ENCODE measurements at places on chromosomes 6 and 20.

- DNase-seq, result no peak
These were observed 142.7 kb upstream of the SULF2 start for GRCh38 chr20:47927944-47928343.

- DNase-seq, result no peak
These were observed 171.7 kb downstream of the PREX1 start for GRCh38 chr20:48656137-48656536.

- DNase-seq, result no peak
These were observed 29.9 kb downstream of the MAN1A1 start for GRCh38 chr6:119319694-119320093.

GRCh38 chr20:38658879-38659596, 57.4 kb downstream of the ARHGAP40 start:
- no peak for DNase-seq

DNA sequence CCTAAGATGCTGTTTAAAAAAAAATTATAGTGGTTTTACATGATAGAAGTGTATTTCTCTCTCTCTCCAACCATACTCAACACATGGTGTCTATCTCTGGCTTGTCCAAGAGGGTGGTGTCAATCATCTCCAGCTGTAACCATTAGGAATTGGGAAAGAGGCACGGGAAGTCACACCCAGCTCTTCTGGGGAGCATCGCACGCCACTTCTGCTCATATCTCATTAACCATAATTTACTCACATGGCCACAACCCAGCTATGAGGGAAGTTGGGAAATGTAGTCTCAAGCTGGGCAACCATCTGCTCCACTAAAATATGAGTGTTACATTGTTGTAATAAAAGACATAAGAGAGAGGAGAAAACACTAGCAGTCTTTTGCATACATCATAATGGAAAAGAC, 30.4 kb upstream of the TSHZ2 start:
- DNase-seq, result no peak

- DNase-seq, result no peak
These were observed 61.7 kb upstream of the XRN2 start for GRCh38 chr20:21241406-21241805.

- no peak for DNase-seq
These were observed 646 bp downstream of the RPS6KA2 start for GRCh38 chr6:166626177-166627032.

- DNase-seq, result no peak
These were observed 95.3 kb downstream of the NFATC2 start for GRCh38 chr20:51447097-51447764.

GRCh38 chr20:53662595-53662994, 69.0 kb upstream of the ZNF217 start:
- DNase-seq, result no peak

GRCh38 chr6:112362812-112363570, 15.9 kb downstream of the RFPL4B start:
- no peak for DNase-seq

GRCh38 chr6:160398674-160399271, 50.6 kb downstream of the SLC22A3 start:
- peak; percentile 8 for DNase-seq

DNA sequence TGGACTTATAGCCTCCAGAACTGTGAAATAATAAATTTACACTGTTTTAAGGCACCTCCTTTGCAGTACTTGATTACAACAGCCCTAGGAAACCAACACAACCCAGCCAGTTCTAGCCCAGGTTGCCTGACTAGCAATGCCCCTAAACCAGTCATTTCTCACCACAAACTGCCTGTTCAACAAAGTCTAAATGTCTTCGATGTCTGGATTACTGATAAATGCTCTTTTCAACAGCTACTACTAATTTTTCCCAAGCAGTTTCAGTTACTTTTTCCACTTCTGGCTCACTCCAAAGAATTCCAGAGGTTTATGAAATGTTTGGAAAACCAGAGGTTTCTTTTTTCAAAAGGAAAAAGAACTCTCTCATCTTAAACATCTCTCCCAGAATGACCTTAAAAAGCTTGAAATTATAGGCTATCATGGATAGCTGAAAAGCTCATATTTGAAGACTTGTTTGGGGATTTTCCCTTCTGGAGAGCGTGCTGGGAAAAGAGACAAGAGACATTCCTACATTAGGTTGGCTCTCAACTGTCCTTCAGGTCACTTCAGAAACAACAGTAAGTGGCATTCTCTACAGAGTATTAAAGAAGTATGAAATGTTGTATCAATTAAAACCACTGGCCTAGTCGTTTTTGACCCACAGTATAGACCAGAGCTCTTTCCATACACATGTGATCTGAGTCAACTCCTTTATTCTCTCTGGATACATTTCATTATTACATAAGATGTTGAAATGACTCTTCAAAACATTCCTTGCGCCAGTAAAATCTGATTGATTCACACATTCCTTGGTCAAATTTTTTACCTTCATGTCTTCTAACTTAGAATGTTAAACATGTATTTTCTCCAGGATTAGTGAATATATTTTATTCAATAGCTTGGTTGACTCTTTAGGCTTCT, 265.9 kb downstream of the COL12A1 start:
- no peak for DNase-seq

DNA sequence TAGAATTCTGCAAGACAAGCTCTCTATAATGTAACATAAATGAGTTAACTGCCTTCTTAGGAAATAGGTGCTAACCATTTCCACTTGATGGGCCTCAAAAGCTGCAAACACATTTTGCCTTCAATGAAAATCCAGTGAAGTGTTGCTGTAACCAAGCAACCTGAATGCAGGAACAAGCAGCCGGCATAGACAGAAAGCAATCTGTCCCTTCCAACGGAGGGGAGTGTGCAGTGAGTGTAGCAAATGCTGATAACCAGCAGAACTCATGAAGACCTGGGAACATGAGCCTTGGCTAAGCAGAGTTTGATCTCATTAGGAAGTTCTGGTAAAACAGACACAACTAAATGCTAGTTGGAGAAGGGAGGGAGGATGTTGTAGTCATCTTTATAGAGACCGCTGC, 697.8 kb downstream of the KIF16B start:
- DNase-seq, result no peak

- DNase-seq, result no peak
These were observed 107.7 kb upstream of the SCP2D1 start for GRCh38 chr20:18705910-18706309.

Measured in NK-92 treated with Interleukin-12 subunit alpha and Interleukin-12 subunit beta, amount 100 ng/mL, for 24 hours (cell line).